ENCODE measurements at places on chromosomes 1 and 21. TPM values are rescaled to one million over a fixed set of nuclear protein-coding genes. Genes with fewer than 3 reads are reported as not detected.

Gene CELA3B
- 0.90 TPM for total RNA-seq

Gene KCNE2
- not detected for total RNA-seq

Gene VTCN1
- total RNA-seq: not detected

GRCh38 chr1:163922743-163923201 is 601.0 kb downstream of the NUF2 start:
- no peak for DNase-seq

DNA sequence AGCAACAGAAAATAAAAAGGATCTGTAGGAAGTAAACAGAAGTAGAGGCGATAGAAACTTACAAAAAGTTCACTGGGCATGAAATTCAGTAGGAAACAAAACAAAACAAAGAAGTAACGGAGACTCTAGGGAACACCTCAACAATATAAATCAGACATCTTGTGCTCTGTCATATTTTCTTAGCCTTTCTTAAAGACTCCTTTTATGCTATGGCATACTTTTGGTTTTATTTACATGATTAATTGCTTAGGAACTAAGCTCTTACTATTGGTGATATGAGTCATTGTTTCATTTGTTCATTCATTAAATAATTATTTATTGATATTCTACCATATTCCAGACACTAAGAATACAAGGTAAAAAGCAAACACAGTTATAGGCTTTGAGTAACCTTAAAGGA is 126.6 kb downstream of the KCNT2 start:
- no peak for DNase-seq

GRCh38 chr1:234584926-234585325 is 25.1 kb downstream of the IRF2BP2 start:
- DNase-seq: no peak

GRCh38 chr1:80217377-80217986 is 1211.0 kb upstream of the ADGRL4 start:
- DNase-seq: no peak

- DNase-seq: no peak
These were observed 123.5 kb downstream of the TIAM1 start for GRCh38 chr21:31220575-31220974.
